Brain pericyte (primary cell): ENCODE measurements at places on chromosomes 6 and 20.

DNA sequence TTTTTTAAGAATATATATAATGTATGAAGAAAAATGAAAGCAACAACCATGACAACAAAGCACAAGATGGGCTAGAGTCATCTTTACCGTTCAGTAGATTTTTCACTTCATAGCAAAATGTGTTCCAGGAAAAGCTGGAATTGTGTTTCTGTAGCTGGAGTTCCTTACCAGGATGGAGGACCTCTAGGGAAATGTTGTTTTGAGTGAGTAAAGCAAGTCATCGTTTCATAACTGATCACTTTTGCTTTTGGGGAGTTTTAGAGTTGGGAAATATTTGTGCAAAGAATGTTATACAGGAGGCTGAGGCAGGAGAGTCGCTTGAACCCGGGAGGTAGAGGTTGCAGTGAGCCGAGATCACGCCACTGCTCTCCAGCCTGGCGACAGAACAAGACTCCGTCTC lies 151.6 kb downstream of the SASH1 start:
- DNase-seq, result no peak

- DNase-seq, result no peak
Observed at GRCh38 chr20:21159658-21160380, 33.9 kb downstream of the KIZ start.

- no peak for DNase-seq
Observed at GRCh38 chr20:62733891-62734290, 25.3 kb downstream of the NTSR1 start.

DNA sequence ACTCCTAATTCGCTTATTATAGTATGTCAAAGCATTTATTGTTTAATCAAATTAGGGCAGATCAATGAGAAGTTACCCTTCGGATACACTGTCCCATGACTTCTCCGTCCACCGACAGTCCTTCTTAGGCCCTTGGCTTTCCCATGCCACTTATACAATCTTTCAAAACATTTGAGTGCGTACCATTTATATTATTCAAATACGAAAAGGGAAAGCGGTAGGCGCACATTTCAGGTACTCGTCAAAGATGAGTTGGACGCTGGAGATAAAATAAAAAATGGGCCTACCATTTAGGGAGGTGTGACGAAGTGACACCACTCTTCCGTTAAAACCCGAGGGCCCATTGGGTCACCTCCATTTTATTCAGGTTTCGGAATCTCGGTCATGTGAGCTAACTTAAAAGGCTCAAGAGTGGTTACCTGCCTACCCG lies 542 bp upstream of the AFG1L start:
- no peak for DNase-seq

DNA sequence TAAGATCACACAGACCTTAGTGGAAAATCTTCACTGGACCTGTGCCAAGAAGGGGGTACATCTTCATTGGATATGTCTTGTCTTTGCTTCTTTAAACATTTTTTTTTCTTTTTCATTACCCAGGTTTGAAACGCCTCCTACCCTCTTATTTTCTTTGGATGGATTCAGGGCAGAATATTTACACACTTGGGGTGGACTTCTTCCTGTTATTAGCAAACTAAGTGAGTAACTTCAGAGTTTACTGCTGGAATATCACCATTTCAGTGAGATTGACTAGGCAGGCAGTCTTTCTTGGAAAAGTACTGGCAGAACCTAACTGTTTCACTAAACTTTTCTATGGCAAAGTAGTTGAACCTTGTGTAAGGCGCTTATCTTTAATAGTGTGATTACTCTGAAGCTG lies 47.0 kb downstream of the ENPP1 start:
- no peak for DNase-seq

- DNase-seq, result peak; percentile 89
Observed at GRCh38 chr6:72748759-72749158, 126.9 kb downstream of the KCNQ5 start.

- no peak for DNase-seq
Observed at GRCh38 chr6:25302677-25303128, 23.5 kb downstream of the CARMIL1 start.

DNA sequence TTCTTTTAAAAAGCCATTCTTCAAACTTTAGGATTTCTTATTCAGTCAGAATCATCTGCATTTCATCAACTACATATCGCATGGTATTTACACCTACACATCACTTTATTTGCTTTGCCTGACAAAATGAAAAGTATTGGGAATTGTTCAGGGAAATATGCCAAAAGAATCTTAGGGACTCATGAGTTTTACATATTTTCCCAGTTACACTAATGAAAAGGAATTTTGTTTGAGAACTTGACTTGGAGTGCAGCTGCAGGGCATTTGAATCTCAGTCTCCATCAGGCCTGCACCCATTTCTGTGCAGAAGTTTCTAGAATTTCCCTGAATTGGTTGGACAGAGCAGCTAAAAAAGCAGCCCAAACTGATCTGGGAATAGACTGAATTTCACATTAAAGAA lies 65.3 kb downstream of the MTHFD1L start:
- no peak for DNase-seq

- DNase-seq, result no peak
Observed at GRCh38 chr6:5671601-5672559, 334.8 kb downstream of the NRN1 start.

GRCh38 chr6:49939993-49940498 lies 23.9 kb downstream of the DEFB114 start:
- no peak for DNase-seq

GRCh38 chr6:107115695-107116327 lies 496 bp upstream of the BEND3 start:
- no peak for DNase-seq

- no peak for DNase-seq
Observed at GRCh38 chr6:18501663-18502013, 114.5 kb downstream of the RNF144B start.

DNA sequence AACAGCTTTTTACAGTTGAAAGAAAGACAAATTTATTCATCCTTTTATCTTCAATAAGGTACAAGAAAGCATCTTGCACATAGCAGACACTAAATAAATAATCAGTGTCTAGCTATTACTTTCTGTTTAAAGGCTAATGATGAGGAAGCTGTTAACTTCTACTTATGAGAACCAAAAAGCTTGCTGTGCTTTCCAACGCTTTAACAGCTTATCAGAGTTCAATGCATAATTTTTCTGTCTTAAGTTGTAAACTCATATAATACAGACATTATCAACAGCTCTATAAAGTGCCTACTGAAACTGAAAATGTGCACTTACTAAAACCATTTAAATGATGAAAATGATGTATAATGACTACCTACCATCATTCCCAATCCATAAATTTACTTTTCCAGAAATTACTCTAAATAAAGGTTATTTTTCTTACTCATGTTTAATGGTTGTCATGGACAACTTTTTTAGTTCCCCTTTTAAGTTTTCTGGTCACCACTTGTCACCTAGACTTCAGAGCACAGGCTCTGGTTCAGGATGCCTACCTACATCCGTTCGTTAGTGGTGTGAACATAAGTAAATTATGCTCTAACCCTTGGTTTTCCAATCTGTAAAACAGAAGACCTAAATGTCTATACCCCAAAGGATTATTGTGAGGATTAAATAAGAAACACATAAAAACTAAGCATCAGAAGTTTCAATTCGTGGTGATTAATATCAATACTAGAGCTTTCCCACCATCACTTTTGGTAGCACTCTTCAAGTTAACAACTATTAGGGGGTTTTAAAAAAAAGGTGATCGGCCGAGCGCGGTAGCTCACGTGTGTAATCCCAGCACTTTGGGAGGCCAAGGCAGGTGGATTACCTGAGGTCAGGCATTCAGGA lies 8.0 kb downstream of the PNISR start:
- DNase-seq, result no peak

- DNase-seq, result no peak
Observed at GRCh38 chr6:163960128-163960527, 545.6 kb downstream of the QKI start.

DNA sequence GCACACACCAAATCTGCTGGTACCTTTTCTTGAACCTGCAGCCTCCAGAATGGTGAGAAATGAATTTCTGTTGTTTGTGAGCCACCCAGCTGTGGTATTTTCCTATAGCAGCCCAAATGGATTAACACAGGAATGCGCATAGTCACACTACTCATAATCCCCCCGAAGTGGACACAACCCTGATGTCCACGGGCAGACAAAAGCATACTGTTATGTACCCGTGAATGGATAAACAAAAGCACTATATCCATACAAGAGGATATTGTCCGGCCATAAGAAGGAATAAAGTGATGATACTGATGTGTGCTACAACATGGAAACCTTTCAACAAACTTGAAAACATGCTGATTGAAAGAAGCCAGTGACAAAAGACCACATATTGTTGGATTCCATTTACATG lies 25.1 kb upstream of the RPP40 start:
- no peak for DNase-seq

DNA sequence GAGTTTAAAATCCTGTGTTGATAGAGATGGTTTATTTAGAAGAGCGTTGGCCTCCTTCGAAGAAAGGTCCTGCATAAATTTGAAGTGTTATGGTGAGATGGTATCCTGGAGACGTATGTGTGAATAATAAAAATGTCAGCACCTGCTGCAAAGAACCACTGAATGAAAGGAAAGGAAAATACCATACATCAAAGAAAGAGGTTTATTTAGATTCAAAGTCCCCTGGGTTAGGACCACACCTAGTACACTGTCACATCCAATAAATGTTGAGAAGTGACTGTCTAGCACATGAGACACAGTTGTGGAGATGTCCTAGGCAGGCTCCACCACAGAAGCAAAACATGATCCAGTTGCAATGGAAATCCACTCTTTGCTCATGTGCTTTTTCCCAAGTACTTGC lies 214.7 kb downstream of the PAX1 start:
- DNase-seq, result no peak

DNA sequence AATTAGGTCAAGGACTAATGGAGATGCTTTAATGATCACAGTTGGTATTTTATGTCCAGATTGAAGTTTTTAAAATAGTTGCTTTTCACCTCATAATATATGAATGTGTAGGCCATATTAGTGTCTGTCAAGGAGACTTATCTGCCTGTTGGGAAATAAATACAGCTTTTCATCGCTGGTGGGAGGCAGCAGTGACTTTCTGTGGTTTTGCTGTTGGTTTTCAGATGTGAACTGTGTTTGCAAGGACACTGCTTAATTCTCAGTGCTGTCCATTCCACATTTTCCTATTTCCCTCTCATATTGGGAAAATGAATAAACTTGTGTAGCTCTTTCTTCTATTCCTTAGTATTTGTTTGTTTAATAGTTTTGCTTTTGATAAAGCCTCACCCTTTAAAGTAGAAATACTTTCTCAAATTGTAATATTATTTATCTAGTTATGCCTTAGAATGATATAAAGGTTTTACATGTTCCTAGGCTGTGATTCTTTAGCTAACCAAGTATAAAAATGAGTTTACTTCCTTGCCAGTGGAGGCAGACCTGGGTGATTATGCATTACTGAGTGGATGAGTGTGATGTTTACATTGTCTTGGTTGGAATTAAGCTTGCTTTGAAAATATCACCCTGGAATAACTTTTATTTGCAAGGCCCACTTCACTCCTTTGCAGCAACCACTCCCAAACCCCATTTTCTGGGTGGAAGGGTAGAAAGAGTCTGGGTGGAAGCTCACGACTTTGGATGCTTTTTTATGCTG lies 3.3 kb downstream of the PLCB4 start:
- DNase-seq, result no peak

DNA sequence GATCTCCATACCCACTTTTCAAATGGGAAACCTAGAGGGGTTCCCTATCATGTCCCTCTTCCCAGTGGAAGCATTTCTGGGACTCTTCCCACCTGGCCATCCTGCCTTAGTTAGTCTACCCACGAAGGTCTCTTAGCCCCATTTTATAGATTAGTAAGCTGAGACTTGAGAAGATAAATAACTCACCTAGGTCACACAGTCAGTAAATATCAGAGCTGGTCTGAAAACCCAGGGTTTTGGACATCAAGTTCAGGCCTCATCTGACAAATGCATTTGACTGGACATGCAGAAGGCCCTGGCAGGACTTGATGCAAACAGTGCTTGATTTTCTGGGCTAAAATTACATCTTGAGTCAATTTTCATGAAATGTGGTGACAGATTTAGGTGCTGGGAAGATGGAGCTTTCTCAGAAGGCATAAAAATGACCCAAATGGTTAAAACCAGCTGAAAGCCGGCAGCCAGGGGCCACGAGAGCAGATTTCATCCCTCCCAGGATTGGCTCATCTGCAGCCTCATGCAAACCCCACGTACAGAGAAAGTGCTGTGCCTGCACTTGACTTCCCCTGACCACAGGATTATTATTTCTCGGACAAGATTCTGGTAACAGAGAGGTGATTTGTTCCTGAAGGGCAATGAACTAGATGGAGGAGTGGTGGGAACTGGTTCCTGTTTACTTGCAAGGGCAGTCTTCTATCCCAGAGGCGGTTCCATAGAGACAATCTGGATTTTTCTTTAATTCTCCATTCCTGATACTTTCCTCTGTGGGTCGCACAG lies 23.1 kb downstream of the CPNE5 start:
- DNase-seq, result no peak

DNA sequence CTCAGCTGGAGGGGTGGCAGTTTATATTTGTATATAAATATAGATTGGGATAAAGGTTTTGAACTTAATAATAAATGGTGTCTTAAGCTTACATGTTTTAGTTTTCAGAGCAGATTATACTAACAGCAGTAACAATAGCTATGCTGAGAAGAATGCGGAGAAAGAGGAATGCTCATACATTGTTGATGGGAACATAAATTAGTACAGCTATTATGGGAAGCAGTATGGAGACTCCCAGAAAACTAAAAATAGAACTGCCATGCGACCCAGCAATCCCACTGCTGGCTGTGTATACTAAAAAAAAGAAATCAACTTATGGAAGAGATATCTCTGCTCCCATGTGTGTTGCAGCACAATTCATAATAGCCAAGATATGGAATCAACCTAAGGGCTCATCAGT lies 127.9 kb downstream of the BCKDHB start:
- no peak for DNase-seq

GRCh38 chr6:115954740-115955139 lies 106.0 kb downstream of the FRK start:
- DNase-seq, result no peak

- no peak for DNase-seq
Observed at GRCh38 chr20:10255846-10256245, 37.2 kb downstream of the SNAP25 start.

DNA sequence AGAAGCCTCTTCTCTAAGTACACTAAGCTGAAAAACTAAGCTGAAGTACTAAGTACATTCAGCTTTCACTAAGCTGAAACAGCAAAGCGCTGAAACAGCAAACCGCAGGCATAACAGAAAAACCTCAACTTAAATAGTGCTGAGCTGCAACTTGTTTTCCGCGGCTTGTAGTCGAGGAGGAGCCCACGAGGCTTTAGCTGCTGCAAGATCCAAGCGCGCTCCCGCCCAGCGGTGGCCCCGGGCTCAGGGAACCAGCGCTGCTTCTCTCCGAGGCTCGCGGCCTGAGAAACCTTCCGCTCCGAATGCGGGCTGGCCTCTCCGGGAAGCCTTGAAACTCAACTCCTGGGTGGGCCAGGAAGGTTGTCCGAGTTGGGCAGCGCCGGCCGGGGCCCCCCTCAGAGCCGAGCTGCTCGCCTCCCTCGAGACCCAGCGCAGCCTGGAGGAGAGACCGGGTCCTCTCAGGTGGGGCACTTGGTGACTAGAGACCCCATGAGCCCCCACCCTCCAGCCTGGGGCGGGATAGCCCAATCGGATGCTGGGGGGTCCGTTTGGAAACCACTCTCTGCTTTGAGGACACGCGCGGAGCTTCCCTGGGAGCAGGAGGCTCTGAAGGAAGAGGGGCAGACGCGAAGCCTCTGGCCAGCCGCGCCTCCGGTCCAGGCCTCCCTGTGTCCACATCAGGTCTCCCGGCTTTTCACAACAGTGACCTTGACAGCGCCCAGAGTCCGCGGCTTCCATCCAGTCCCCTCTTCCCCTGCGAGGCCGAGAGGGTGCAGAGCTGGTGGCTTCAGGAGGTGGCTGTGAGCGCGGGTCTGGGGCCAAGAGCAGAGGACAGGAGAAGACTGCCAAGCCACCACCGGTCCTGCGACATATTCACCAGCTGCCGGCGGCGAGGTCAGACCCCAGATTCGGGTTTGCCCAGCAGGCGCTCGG lies 38.1 kb upstream of the HLA-E start:
- peak; percentile 25 for DNase-seq
